Stimulated activated CD8-positive, alpha-beta memory T cell treated with anti-CD3 and anti-CD28 coated beads, Interleukin-4, amount 100 ng/mL, for 4 hours (primary cell): ENCODE measurements at places on chromosomes 5 and 9.

DNA sequence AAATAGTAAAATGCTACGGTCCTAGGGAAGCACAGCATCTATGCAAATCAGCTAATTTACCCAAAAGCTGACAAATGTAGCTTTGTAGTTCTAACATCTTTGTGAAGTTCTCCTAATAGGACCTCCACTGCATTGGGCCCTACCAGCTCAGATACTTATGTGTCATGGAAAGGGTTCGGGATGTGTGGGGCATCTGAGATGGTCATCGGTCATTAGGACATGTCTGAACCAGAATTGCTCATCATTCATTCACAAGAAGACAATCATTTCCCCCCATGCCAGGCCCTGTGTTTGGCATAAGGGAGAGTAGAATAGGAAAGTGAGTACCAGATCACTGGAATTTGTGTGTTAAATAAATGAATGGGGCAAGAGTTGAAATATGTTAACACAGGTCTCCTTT lies 35.7 kb downstream of the PWWP2A start:
- DNase-seq = no peak

GRCh38 chr9:35563791-35564197 lies 41.3 kb upstream of the TESK1 start:
- no peak for DNase-seq

GRCh38 chr9:121498150-121498486 lies 1.5 kb downstream of the GGTA1 start:
- no peak for DNase-seq

DNA sequence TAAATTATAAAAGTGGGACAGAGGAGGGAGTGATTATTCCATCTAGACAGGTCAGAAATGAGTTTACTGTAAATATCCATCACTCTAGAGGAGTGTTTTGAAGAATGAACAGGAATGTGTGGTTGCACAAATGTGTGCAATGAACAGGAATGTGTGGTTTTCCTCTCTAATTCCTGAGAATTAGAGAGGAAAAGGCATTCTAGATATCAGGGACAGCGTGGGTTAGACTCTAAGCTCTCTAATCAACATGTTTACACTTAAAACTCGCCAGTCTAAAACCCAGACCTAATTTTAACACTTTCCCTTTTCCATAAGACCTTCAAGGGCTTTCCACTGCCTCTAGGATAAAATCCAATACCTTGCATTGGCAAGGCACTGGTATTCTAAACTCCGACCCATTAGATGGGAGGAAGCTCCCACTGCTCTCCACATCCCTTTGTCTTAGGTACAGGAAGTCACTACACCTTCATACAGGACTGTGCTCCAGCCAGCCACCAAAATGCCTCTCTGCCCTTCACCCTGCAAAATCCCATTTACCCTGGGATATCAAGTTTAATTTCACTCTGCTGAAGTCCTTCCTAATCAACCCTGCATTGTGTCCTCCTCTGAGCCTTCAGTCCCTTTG lies 67.9 kb downstream of the NFIB start:
- no peak for DNase-seq

DNA sequence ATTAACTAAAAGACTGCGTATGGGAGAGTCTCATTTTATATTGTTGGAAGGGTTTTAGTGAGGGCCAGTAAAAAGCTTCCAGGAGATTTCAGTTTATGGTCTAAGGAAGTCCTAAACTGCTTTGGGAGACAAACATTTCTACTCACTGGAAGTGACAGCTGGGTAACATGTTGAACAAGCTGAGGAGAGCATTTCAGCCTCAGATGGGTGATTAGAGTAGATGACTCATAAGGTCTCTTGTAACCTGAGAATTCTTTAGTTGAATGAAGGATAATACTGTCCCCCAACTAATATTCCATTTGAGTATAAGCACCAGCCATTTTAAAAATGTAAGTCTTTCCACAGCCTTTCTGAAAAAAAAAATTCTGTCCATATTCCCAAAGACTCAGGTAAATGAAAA lies 218.0 kb upstream of the C9orf72 start:
- no peak for DNase-seq

DNA sequence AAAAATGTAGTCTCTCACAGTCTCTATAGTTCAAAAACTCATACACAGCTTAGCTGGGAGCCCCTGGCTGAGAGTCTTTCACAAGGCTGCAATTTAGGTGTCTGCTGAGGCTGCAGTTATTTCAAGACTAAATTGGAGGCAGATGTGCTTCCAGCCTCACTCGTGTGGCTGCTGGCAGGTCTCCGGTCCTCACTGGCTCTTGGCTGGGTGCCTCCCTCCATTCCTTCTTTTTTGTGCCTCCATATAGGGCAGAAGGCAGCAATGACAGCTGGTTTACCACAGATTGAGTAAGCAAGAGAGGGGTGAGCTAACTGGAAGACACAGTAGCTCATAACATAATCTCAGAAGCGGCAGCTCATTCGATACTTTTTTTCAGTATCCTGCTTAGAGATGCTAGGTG lies 2167.7 kb upstream of the WWC1 start:
- no peak for DNase-seq

DNA sequence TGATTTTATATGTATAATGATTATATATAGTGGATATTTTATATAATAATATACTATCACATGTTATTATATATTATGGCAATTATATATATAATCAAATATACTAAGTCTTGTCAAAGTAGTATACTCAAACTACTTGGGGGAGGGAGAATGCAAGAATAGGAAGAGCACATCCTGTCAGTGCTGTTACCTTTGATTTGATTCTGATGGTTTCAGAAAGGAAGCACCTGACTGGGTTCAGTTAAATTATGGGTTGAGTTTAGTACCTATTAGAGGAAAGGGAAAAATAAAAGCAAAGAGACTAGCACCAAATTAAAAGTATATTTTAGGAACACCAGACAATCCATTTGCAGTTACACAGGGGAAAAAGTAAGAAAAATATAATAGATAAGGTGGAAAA lies 107.6 kb downstream of the GRIA1 start:
- DNase-seq = no peak

DNA sequence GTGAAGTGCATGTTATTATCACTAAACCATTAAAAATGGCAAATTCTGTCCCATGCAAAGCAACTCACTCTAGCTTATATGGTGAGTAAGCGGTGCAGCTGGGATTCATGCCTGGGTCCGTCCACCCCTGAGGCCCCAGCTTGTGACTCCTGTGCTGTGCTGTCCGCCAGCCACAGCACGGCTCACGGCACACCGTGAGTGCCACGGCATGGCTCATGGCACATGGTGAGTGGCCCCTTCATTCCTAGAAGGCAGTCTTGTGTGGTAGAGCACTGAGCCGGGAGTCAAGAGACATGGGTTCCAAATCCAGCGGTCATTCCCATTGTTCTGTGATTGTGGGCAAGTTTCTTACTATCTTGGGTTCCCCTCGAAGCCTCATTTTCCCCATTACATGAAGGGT lies 18.8 kb downstream of the RGS3 start:
- DNase-seq = no peak

DNA sequence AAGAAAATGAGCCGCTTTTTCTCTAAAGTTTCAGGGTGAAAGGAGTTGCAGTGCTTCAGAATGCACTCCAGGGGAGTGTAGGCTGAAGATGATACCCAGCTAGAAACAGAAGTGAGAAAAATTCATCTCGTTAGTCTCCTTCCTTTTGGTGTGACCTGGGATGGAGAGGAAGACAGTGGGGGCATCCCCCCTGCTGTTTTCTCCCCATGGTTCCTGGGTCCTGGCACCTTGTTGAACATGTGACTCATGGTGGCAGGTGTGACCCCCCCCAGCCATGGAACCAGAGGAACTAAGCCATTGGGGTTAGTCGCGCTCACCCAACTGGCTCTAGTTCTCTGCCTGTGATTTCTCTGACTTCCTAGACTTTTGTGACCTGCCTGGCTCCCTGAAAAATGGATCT lies 424.6 kb downstream of the CSNK1G3 start:
- no peak for DNase-seq

DNA sequence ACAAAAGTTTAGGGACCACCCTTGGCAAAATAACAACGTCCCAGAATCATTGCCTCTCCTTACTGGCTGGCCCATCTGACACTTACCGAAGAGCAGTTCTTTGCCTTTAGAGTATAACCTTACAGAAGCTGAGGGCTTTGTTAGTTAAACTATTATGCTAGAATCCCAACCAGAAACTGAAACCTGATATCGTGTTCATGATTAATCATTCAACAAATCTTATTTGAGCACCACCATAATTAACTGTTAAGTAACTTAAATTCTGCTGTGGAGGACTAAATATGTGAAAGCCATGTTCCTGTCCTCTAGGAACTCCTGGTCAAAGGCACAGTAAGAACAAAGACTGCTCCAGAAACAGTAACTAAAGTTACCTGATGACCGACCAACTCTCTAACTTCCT lies 104.9 kb downstream of the ARL15 start:
- no peak for DNase-seq

GRCh38 chr9:18473652-18474279 lies at the start of gene ADAMTSL1:
Gene ADAMTSL1 (plus strand): TSS chr9:18474153. CDS start chr9:18474233, 80 bp downstream.
- no peak for DNase-seq

DNA sequence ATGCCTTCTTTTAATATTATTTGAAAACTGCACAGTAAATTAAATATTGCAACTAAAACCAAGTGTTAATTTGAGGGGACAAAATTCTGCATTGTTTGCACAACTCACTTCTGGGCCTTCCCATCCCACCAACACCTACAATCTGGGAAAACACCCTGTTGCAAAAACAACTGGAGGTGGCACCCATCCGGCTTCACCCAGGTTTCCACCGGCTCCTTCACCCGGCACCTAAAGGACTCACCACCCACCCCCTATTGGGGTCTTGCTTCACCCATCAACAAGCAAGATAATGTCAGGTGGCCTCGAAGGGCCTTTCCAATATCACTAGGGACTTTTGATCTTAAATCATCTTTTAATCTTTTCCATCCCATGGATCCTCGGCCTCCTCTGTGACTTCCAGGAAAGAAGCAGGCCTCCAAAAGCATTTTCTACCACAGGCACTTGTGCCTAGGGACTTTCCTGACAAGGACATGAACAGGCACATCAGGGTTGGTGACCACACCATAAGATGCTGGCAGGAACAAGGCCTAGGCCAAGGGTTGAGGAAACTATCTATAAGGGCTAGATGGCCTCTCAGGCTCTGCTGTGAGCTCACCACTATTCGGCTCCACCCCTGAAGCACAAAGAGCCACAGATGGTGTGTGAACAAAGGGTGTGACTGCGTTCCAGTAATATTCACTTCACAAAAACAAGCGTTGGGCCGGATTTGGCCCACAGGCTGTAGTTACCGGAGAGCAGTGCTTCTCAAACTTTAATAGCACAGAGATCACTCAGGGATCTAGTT lies 205.1 kb downstream of the AUH start:
- no peak for DNase-seq

GRCh38 chr5:67686746-67687145 lies 490.1 kb upstream of the CD180 start:
- DNase-seq = no peak

- no peak for DNase-seq
Measured at GRCh38 chr9:93645921-93646639, 69.7 kb downstream of the PHF2 start.

DNA sequence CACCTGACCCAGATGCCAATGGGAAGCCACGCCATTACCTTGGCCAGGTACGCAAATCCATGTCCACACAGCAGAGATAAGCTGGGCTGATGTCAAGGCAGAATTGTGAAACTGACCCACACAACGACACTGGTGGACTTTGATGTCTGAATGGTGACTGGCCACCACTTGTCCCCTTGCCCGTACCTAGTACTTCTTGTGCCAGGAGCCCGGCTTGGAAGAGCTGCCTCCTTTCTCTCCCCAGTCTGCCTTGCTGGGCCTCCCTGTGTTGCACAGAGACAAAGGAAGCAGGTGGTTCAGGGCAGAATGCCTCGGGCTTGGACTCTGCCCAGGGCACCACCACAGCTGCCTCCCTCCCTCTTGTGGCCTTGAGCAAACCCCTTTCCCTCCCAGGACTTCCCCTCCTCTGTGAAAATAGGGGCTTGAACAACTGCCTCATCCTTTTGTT lies 23.3 kb downstream of the PTGES2 start:
- DNase-seq = no peak

- DNase-seq = no peak
Measured at GRCh38 chr5:33235824-33236223, 204.9 kb upstream of the TARS1 start.

DNA sequence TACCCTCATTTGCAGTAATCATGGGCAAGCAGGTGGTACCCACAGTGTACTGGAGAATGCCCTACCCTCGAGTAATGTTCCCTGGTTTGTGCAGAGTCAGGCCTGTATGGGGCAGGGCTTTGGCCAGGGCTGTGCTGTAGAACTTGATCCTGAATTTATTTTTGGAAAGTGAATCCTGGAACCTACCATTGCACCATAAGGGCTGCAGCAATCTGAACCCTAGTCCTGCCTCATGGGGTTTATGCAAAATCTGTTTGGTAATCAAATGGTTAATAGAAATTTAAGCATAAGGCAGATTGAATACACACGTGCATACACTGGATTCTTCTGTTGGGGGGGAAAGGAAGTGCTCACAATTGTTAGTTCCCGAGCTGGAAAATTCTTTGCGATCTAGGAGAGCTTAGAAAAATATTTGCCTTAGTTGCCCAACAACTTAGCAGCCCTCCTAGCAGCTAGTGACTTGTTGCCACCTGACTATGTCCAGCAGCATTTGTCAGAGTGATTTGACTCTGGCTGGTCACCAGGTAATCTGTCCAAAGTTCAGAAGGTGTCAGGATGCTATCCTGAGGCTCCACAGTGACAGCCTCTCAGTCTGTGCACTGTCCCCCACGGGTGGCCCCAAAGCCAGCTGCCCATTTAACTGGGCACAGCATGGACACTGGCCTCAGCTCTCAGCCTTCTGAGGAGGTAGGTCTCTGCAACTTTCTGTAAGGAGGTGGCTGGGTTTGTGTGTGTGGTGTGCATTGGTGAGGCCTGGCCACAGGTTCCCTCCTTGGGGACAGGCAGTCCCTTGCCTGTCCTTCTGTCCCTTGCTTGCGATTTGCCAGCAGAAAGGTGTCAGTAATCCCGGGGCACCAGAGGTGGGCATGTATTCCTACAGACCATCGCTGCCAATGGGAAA lies 8.3 kb downstream of the MVB12B start:
- no peak for DNase-seq

- DNase-seq = no peak
Measured at GRCh38 chr5:173456751-173457171, 128.5 kb upstream of the STC2 start.

- DNase-seq = no peak
Measured at GRCh38 chr5:39774605-39775004, 349.8 kb upstream of the DAB2 start.

- DNase-seq = no peak
Measured at GRCh38 chr5:130337179-130337888, 433.1 kb downstream of the CHSY3 start.

- DNase-seq = no peak
Measured at GRCh38 chr5:28685794-28686193, 1647.4 kb upstream of the CDH9 start.
